DMS79 (cell line): ENCODE measurements at places on chromosomes 6 and 20.
A peak's percentile ranks its signal among the peaks of the same experiment; 100 is the strongest.

DNA sequence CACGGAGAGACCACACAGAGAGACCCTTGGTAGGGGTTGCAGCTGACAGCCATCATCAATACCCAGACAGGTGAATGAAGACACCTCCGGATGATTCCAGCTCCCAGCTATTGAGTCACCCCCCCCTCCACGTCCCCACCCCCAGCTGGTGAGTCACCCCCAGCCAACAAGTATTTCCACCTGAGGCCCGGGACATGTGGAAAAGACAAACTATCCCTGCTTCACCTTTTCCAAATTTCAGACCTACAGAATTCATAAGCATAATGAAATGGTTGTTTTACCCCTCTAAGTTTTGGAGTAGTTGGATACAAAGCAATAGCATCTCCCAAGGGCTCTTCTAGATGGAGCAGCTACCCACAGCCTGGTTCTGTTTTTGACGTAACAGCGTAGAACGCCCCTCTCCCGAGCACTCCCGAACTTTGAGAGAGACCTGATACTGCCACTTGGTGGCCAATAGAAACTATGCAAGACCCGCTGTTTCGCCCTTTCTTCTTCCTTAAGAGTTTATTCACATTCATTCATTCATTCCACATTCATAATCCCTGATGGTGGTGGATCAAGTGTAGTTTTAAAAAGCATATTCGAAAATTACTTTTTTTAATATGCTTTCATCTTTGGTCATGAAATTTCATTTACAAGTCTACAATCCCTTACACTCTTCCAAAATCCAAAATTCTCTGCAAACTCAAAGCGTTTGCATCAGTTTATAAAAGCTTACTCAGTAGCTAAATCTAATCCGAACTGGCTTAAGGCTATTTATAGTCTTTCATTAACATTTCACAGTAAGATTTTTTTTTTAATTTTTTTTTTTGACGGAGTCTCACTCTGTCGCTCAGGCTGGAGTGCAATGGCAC, 15.1 kb upstream of the PPP1R16B start:
- no peak for DNase-seq

DNA sequence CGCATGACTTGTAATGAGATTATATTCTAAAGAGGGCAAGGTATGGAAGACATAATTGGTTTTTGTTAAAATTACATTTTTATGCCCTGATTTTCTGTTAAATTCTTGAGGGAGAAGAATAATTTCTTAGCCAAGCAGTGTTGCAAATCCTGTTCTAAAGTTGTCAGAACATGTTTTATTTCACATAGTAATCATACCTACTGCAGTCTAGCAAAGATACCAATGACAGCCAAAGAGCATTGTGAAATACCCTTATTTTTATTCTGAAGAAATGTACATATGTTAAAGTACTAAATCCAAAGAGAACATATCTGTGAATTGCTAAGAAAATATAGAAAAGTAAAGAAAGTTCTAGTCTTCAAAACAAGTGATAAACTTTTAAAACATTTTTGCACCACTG, 39.6 kb upstream of the SMIM8 start:
- no peak for DNase-seq

GRCh38 chr6:14619419-14619781, 501.8 kb downstream of the CD83 start:
- no peak for DNase-seq

DNA sequence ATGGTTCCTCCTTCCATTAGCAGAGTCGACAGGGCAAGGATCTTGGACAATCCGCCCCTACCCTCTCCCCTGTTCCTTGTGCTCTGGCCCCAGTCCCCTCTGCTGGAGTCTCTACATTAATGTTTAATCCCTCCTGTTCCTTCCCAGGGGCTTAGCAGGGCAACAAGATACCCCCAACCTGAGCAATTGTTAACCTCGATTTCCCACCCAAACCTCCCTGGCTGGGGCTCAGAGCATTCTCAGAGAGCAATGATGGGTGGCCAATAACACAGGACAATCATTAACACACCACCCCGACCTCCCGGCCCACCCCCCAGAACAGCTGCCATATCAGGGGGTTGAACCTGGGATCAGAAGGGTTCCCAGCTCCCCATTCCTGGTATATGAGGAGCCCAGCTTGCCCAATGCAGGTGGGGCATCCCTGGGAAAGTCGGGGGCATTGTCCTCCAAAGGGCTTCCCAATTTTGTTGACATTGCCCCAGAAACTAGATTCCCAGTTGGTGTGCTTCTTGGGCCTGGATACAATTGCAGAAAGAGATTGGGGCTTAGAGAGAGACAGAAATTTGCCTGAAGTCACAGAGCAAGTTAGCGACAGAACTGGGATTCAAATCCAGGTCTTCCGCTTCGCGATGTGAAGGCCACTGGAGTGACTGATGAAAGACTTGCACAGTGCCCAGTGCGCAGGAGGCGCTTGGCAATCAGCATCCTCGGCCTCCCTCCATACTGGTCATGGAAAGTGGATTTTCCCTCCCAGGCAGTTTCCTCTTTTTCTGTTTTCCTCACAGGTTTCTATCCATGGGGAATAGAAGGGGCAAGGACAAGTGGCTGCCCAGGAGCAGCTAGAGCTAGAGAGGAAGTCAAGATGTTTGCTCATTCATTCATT, 59.6 kb upstream of the TTPAL start:
- no peak for DNase-seq

GRCh38 chr6:75094614-75095200, 111.1 kb downstream of the COL12A1 start:
- DNase-seq, result no peak

- DNase-seq, result no peak
These were observed 52.3 kb upstream of the IFNGR1 start for GRCh38 chr6:137271245-137272183.

- DNase-seq, result no peak
These were observed 52.2 kb downstream of the ADGB start for GRCh38 chr6:146650799-146651481.

GRCh38 chr6:123529843-123530242, 106.9 kb downstream of the TRDN start:
- DNase-seq, result no peak

GRCh38 chr6:63709148-63709547, 73.5 kb downstream of the PHF3 start:
- DNase-seq, result no peak

DNA sequence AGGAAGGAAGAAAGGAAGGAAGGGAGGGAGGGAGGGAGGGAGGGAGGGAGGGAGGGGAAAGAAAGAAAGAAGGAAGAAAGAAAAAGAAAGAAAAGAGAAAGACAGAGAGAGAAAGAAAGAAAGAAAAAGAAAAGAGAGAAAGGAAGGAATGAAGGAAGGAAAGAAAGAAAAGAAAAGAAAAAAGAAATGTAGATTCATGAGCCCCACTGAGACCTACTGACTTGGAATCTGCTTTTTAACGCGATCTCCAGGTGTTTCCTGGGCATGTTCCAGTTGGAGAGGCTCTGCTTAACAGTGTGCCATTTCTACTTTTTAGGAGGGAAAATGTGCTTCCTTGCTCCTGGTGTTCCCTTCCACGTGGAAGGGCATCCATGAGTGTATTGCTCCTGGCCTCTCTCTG, 16.4 kb downstream of the DEFB132 start:
- DNase-seq, result no peak

DNA sequence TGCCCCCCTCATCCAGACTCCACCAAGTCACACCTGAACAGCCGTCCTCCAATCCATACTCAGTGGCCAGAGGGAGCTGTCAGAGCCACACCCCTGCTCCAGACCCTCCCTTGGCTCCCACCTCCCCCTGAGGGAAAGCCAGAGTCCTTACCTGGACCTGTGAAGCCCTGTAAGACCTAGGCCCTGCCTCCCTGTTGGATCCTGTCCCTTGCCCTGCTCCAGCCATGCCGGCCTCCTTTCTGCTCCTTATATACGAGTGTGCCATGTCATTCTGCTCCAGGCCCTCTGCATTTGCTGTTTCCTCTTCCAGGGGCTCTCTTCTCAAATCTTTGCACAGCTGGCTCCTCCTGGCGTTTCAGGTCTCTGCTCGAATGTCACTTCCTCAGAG, 100.3 kb upstream of the MYL9 start:
- DNase-seq, result no peak

DNA sequence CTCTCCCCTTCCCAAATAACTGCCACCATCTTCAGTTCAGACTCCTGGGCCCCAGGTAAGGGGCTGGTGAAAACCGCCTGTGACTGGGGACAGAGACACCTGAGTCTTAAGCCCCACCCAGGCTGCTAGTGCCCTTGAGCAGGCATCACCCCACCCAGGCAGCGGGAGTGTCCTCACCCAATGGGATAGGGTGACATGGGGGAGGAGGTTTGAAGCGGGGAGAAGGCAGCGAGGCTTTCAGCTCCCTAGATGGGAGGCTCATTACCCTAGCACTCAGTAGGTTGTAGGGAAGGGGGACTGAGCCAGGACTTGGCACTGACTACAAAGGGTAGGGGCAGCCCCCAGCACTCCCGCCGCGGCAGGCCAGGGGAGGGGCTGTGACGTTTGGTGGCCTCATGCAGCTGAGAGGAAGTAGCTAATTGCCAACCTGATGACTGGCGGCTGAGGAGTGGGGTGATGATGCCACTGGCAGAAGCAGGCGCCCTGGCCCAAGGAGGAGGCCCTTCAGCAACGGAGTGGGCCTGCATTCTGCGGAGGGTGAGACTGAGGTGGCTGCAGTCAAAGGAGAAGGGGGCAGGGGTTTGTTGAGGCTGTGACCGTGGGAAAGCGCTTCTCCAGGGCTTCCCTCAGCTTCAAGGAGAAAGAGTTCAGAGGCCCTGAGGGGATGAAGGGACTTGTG, 126.9 kb downstream of the MRPL14 start:
- DNase-seq, result peak; percentile 24
